ENCODE measurements at places on chromosomes 7 and 10.
A peak's percentile ranks its signal among the peaks of the same experiment; 100 is the strongest.

GRCh38 chr10:114283535-114284234 lies 44.6 kb downstream of the VWA2 start:
- no peak for DNase-seq

DNA sequence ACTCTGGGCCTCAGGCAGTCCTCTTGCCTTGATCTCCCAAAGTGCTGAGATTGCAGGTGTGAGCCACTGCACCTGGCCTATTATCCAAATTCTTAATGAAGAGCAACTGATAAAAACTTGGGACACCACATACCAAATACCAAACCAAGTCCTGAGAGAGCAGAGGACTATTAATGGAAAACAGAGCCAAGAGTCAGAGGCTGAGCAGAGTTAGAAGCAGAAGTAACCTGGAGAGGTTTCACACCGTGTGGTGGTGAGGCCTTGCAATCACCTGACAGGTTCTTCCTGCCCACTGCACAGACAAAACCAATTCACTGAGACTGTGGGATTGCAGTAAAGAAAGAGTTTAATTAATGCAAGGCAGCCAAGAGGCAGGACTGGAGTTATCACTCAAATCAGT lies 16.0 kb downstream of the SSMEM1 start:
- no peak for DNase-seq

DNA sequence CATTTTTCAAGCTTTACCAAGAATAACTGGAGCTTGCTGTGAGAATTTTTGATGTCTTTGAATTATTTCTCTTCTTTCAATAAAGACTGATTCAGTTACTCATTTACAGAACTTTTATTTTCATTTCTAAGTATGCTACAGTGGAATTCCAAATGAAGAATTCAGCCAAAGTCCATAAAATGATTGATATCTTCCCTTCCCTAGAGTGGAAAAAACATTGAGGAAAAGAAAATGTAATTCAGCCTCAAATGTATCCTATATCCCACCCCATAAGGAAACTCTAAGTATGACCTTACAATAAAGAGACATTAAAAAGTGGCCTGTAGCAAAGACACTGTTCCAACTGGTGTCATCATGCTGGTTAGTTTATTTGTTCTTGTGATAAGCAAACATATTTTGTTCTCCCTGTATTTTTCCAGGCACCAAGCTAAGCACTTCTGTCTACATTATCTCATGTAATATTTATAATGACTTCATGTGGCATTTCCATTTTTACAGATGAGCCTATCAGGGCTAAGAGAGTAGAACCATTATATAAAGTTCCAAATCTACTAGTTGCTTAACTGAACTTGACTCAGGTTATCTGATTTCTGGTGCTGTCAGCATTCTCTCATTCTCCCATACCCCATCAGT lies 450.4 kb downstream of the NEBL start:
- DNase-seq: no peak

DNA sequence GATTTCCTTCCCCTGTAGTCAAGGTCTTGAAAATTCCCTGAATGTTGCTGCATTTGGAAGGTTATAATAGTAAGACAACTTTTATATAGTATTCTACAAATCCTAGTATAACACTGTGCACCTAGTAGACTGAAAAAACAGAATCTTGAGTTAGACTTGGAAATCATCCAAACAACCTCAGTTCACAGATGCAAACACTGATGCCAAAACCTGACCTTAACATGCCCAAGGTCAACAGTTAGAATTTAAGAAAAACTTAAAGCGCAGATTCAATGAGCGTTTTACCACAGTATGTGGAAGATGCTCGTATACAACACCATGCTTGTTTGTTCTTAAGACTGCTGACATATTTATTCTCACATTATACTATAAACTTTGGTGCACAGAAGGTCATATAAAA lies 3.0 kb downstream of the PIP4K2A start:
- no peak for DNase-seq

GRCh38 chr10:3524086-3524960 lies 260.7 kb downstream of the KLF6 start:
- no peak for DNase-seq

DNA sequence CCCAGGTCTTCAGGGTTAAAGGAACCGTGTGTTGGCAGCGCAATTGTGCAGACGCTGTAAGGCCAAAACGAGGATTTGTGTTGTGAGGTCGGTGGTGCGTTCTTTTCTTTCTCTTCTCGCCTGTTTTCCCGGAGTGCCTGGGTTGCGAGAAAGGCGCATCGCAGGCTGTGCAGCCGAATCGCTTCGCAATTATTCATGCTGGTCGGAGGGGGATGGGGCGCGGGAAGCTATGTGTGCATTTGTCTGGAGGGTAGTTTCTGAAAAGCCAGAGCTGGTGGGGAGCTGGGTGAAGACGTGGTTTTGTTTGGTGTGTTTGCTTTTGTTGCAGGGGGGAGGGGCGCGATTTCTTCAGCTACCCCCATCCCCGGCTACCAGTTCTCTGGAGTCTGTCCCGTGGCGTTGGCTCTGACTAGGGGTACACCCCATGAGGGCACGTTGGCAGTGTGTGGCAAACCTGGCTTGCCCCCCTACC lies 2.1 kb downstream of the MXI1 start:
- peak; percentile 76 for DNase-seq
